ENCODE measurements at places on chromosomes 1 and 21.

DNA sequence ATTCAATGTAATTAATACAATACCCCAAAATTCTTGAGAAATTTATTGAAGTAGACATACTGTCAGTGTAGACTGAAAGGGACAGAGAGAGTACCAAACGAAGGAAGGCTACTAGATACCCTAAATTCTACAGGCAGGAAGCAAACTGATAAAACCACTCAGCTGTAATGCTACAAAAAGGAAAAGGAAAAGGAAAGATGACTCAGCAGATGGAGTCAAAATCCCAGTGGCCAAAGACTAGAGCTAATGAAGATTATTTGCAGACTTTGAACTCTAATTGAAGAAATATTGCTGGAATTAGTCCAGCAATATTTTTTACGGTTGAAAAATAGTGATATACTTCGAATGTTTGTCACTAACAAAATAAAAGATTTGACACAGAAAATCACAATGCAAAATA lies 671.9 kb downstream of the BRINP3 start:
- no peak for DNase-seq

DNA sequence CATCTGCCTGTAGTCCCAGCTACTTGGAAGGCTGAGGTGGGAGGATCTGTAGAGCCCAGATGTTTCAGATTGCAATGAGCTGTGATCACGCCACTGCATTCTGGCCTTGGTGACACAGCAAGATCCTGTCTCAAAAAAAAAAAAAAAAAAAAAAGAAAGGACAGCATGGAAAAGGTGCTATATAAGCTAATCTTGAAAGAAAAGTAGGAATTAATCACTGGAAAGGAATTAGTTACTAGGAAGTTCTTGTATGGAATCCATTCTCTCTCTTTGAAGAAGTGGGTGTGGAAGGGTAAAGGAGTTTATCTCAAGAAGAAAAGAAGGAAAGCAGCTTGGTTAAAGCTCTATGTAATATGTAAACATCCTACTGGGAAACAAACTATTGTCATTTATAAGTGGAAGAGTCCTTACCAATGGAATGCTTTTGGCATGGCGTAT lies 339.2 kb downstream of the DPYD start:
- no peak for DNase-seq

DNA sequence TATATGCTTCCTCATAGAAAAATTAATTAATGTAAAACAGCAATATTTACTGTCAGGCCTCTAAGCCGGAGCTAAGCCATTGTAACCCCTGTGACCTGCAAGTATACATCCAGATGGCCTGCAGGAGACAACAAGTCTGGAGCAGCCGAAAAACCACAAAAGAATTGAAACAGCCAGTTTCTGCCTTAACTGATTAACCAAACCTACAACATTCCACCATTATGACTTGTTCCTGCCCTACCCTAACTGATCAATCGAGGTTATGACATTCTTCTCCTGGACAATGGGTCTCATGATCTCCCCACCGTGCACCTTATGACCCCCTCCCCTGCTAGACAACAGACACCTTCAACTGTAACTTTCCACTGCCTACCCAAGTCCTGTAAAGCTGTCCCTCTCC lies 205.8 kb upstream of the DUSP10 start:
- no peak for DNase-seq

GRCh38 chr1:197439708-197440280 lies 171.7 kb downstream of the CRB1 start:
- no peak for DNase-seq

DNA sequence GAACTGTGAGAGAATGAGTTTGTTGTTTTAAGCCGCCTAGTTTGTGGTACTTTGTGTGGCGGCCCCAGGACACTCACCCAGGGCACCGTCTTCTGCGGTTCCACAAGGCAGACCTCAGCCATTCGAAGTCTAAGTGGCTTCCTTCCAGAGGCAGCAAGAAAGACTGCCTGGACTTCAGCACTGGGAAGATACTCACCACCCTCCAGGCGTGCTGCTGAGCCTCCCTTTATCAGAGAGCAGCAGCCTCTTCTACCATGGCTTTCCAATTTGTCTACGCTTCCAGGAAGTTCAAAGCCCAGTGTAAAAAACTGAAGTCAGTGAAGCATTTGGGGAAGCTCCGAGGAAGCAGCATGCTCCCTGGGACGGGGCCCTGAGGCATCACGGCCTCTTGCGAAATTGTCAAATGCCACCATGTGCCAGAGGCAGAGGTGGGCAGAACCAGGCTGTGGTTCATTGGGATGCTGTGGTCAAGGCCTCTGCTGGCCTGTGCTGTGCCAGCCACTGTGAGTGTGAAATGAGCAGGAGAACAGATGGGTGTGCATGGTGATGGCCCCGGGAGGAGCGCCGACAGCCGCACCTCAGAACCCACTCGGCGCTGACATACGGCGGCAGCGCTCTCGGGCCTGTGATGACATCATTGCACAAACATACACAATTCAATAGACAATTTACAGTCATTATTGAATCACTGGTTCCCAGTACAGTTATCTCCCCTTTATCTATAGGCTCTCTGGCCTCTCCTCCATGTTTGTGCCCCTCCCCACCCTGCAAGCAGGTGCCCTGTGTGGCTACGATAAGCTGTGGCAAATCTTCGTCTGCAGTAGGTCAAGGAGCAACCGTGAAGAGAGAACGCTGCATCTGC lies 110.4 kb downstream of the PDE9A start:
- DNase-seq, result no peak

- DNase-seq, result no peak
Measured at GRCh38 chr1:16402742-16403141, 34.5 kb downstream of the SPATA21 start.

DNA sequence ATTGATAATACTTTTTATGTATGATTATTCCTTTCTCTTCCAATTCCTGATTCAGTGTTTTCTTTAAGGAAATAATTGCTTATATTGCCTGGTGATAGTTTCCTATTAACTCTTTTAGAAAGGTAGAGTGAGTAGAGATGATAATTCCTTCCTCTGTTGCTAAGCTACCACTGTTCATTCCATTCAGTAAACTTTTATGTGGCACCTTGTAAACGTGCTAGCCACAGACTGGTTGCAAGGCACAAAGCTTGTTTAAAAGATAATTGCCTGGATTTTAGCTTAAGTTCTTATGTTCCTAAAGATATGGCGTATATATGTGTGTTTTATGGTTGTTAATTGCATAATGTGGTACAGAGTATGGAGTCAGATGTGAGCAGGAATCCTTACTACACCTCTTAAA lies 3.2 kb downstream of the ZFYVE9 start:
- no peak for DNase-seq

- no peak for DNase-seq
Measured at GRCh38 chr1:3327389-3327702, 127.1 kb upstream of the ARHGEF16 start.

GRCh38 chr1:113219377-113219776 lies 146.4 kb downstream of the LRIG2 start:
- no peak for DNase-seq

GRCh38 chr1:207088701-207089626 lies at the start of gene C4BPB:
TSS of gene C4BPB (plus strand) at chr1:207088860. CDS start at chr1:207089532, 672 bp downstream.
- DNase-seq, result no peak

DNA sequence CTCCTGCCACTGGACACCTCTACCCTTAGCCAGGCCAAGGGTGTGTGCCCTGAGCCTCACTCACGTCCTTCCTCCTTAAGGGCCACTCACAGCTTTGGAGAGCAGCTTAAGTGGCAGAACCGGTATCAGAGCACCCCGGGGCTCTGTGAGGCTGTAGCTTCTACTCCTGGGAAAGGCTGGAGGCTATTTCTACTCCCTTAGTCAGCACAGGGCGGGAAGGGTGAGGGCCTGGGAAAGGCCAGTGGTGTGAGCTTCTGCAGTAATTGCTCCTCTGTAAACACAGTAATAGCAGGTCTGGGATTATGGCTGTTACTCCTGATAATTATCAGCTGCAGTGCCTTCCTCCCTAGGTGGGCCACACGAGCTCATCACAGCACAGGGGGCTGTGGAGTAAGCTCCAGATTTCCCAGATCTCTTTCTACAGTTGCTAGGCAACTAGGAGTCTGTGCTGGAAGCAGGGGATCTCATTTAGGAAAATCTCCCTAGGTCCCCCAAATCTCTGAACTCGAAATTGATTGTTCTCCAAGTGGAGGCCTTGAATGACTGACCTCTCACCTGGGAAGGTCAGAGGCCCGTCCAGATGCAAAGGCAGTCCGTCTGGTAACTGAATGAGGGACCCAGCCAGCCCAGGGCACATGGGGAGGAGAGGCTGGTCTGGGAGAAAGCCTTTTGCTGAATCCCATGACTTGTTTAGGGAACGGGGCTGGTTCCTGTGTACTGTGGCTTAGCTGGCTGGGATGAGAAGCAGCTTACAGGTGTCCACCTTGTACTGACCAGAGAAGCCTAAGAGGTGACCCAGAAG lies 29.3 kb downstream of the IER5 start:
- DNase-seq, result no peak

GRCh38 chr1:209890641-209891330 lies 47.2 kb upstream of the SYT14 start:
- no peak for DNase-seq

GRCh38 chr1:228079601-228080263 lies 2.8 kb upstream of the ARF1 start:
- no peak for DNase-seq

DNA sequence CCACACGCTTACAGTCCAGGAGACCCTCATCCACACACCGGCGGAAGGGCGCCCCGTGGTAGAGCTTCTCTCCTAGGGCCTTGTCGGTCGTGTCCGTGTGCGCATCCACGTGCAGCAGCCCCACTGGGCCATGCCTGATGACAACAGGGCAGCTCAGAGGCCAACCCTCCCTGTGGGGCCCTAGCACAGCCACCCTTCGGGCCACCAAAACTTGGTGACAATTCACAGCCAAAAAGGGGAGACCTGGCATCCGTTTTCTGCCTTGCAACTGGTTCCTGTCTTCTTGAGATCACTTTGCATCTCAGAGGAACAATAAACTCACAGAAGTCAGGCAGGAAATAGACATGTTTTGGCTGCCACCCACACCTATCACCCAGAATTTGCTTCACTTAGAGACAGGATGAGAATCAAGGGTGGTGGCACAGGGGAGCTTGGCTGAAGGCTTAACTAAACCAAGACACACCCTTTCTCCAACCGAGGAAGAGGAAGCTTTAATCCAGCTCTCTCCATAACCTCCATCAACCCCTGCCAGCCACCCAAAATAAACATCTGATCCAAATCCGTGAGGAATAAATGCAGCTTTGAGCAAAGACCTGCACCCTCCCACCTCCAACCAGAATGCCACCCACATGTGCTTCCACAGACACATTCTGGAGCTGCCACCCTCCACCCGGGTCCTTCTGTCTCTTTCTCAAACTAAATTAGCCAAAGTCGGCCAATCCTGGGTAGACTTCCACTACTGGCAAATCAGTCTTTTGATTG lies 5.7 kb downstream of the AGMAT start:
- DNase-seq, result peak; percentile 66

DNA sequence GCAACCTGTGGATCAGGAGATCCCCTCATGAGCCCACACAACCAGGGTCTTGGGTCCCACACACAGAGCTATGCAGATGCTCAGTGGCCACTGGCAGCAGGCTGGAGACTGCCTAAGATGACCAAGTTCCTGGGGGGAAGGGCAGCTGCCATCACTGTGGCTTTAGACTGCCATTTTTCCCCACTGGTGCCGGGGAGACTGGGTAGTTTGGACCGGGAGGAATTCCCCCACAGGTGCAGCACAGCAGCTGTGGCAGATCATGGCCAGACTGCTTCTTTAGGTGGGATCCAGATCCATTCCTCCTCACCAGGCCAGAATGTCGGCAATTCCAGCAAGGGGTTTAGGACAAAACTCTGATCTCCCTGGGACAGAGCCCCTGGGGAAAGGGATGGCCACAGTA lies 45.7 kb upstream of the HIVEP3 start:
- DNase-seq, result no peak

DNA sequence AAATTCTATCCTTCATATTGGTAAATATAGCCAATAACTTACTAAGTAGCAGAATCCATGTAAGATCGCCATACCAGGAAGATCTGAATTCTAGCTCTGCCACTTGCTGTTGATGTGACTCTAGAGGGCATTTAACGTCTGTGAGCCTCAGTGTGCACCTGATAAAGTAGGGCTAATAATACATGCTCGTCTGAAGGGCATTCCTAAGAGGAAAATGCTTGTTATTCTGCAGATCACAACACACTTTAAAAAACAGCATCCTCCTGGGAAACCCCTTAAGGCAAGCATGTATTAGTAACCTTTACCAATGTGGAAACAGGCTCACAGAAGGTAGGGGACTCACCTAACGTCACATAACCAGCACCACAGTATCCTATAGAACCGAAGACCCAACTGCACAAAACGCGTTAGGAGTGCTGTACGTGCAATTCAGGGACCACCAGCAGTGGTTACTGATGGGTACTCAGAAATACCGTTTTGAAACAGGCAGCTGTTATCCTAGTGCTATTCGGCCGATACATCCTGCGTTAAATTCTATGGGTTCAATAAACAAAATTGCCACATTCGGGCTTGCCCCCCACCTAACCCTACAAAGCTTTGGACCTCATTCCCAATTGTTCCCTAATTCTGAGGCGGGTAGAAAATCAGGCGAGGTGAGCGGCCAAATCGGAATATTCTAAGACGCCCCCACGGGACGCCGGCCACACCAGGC lies 758 bp downstream of the DEPDC1 start:
- no peak for DNase-seq

DNA sequence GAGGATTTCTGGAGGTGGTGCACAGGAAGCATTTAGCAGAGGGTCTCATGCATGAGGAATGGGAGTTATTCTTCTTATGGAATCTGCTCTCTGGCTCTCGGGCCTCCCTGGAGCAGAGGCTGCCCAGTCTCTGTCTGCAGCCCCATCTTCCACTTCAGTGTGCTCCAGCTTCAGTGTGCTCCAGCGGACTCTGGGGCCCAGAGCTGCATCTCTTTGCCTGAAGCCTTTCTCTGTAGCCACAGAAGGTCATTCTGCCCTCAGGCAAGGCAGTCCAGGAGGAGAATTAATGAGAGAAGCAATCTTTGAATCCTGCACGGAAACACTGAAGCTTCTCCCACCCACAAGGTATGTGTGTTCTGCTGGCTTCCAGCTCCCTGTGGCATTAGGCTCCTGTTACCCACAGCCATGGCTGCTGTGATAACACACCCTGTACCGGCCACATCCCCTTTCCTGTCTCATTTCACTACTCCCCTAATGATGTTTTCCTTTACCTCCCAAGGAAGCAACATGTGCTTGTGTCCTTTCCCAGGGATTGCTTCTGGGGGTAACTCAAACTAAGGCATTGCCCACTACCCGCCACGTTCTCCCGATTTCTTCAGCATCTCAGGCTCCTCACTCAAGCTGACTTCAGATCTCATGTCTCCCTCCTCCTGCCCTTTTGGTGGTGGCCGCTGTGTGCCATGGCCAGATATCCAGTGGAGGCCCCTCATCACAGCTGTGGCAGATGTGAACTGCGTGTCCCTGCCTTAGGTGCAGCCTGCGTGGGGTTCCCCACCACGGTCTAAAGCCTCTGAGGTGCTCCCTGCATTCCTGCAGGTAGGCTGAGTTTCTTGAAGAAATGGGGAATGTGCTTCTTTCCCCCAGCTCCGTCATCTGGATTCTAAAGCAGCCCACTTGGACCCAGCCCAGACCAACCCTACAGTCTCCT lies 181.2 kb upstream of the GALNT2 start:
- no peak for DNase-seq

GRCh38 chr1:61337981-61338848 lies 255.9 kb downstream of the NFIA start:
- DNase-seq, result no peak

Data from CD4-positive, alpha-beta T cell (primary cell).